Lung microvascular endothelial cell (primary cell): ENCODE measurements at places on chromosomes 12 and 14. TPM values are rescaled to one million over a fixed set of nuclear protein-coding genes. Genes with fewer than 3 reads are reported as not detected.

The SPIC gene
- not detected in 2 replicates for total RNA-seq

The PHC1 gene
- total RNA-seq = 5.9 and 12.1 TPM in 2 replicates

The VRTN gene
- not detected in 2 replicates for total RNA-seq

The MMP19 gene
- total RNA-seq = 0.22 and 0.40 TPM in 2 replicates

The SDSL gene
- total RNA-seq = 3.9 and 4.2 TPM in 2 replicates

The AMN gene
- total RNA-seq = under 0.01 and 0.20 TPM in 2 replicates

The LETMD1 gene
- total RNA-seq = 20.8 and 27.7 TPM in 2 replicates

The C12orf56 gene
- total RNA-seq = not detected in 2 replicates

The CELA1 gene
- not detected in 2 replicates for total RNA-seq

The RTL1 gene
- total RNA-seq = not detected in 2 replicates

The NAV3 gene
- 1.2 and 9.4 TPM in 2 replicates for total RNA-seq

The CPNE8 gene
- 8.7 and 14.3 TPM in 2 replicates for total RNA-seq

The GYS2 gene
- total RNA-seq = not detected in 2 replicates

The SRRM4 gene
- not detected in 2 replicates for total RNA-seq

The PTPRB gene
- total RNA-seq = 83.7 and 112 TPM in 2 replicates

DNA sequence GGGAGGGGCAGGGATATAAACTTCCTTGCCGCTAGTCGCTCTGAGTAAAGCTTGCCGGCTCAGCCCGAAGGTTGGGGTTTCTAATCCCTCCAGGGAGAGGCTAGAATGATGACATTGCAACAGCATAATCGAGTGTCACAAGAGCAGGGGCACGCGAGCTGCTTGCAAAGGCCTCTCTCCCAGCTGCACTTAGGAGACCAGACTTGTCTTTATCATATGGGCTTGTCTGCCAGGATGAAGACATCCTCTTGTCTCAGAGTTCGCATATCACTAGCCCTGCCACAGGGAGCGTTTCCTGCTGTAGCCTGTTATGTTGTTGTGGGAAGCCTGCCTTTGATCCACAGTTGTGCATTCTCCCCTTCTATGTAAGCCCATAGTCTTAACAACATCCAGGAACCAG, 180.0 kb downstream of the ESR2 start:
- no peak for DNase-seq

GRCh38 chr14:64761441-64762043, 57.3 kb downstream of the PLEKHG3 start:
- no peak for DNase-seq

DNA sequence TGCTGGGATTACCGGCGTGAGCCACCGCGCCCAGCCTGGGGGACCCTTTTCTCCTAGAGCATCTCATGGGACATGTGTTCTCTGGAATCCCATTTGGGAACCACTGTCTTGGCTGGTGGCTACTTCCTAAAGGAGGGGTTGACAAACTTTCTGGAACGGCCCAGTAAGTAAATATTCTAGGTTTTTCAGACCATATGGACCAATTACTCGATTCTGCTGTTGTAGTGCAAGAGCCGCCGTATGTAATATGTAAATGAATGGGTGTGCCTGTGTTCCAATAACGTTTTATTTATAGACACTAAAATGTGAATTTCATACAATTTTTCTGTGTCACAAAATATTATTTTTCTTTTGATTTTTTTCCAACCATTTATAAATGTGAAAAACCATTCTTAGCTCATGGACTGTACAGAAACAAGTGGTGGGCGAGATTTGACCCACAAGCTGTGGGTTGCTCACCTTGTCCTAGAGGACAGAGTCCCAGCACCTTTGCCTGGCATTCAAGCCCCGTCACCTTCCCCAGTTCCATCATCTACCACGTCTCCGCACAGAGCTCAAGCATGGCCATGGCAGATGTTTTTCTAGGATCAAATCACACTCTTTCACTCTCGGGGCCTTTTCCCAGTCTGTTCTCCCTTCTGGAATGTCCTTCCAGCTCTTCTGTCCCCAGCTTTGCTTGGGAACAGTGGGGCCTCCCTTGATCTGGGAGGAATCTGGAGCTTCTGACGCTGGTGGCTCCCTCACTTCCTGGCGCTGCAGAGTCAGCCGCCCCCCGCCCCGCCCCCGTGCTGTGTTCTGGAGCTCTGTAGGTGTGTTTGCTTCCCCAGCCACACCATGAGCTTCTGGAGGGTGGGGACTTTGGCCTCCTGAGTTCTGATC, 17.9 kb upstream of the RCOR1 start:
- DNase-seq = no peak

DNA sequence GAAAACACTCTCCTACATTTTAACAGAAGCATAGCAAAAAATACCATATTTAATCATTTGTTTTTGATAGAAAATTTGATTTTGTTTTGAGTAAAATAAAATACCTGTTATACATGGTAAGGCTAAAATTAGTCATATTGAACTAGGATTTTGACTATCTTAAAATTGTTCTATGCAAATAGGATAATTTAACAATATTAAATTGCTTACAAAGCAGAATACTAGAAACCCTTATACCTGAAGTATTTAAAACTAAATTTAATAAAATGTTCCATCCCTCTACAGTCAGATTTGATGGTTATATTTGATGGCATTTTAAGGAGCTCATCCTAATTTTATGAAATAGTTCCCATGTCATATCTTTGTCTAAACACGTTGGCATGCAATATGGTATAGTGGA, 323.2 kb downstream of the GPHN start:
- no peak for DNase-seq

GRCh38 chr12:124457287-124458219, 109.9 kb downstream of the NCOR2 start:
- peak; percentile 38 for DNase-seq

GRCh38 chr14:100375266-100375962, 52.3 kb downstream of the SLC25A47 start:
- DNase-seq = peak; percentile 98

- peak; percentile 93 for DNase-seq
Measured at GRCh38 chr12:68497702-68498101, 113.0 kb upstream of the RAP1B start.

- DNase-seq = no peak
Measured at GRCh38 chr12:82963956-82964355, 277.2 kb downstream of the TMTC2 start.

DNA sequence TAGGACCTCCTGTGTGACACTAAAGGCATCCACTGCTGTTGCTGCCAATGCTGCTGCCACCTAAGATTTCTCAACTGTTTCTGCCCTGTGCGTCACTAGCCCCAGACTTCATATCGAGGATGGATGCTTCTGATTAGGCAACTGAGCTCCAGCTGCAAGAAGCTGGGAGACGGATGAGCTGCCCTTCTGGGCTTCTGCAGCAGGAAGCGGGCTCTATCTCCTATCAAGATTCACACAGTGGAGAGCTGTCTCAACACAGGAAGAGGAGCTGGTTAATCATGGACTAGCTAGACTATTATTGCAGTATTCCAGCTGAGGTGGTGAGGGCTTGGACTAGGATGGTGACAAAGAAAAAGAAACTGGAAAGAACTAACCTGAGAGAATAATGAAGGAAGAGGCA, 59.2 kb upstream of the PELI2 start:
- no peak for DNase-seq

DNA sequence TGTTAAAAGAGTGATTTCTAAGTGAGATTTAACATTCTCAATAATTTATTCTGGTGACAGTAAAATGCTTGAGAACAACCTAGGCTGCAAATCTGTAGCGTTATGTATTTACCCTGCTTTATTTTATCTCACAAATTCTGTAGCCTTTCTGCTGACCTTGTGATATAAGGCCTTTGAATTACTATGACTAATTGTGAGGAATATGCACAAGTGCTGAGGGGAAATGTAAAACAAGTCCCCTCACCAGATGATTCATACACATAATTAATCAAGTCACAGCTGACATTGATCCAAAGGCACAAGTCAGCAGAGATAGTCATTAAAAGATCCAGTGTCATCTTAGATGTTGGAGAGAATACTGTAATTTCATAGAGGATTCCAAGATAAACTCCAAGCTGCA, 992.7 kb upstream of the USP15 start:
- no peak for DNase-seq

GRCh38 chr12:12945591-12945990, 6.4 kb downstream of the GPRC5D start:
- DNase-seq = no peak

DNA sequence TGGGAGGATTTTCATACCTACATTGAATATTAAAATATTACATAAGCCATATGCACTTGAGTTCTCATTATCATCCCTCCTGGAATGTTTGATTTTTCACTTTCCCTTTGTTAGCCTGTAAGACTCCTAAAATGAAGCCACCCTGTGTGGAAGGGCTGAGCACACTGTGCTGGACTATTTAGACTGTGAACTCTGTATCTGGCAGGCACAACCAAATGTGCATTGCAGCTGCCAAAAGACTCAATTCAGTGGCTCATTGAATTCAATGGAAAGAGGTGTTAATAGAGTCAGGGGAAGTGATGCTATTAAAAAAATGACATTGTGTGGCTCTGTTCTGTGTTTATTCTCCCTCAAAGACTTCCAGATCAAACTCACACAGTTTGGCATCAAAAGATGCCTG, 111.1 kb downstream of the SMOC1 start:
- DNase-seq = peak; percentile 12

- DNase-seq = peak; percentile 28
Measured at GRCh38 chr14:69354383-69355153, 43.5 kb downstream of the ERH start.

DNA sequence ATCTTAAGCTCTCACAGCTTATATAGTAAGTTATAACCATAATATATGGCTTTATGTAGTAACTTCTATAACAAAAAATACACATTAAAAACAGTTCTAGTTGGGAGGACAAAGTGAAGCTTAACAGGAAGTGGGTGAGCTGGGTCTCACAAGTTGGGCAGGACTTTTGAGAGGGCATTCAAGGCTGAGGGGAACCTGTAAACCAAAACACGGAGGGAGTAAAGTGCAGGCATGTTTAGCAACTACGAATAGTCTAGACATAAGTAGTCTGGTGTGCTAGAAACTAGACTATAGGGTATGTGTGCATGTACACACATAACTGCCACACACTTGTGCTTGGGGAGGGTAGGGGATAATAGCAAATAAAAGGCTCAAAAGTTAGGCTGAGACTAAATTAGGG, 14.2 kb upstream of the NEK9 start:
- DNase-seq = no peak

DNA sequence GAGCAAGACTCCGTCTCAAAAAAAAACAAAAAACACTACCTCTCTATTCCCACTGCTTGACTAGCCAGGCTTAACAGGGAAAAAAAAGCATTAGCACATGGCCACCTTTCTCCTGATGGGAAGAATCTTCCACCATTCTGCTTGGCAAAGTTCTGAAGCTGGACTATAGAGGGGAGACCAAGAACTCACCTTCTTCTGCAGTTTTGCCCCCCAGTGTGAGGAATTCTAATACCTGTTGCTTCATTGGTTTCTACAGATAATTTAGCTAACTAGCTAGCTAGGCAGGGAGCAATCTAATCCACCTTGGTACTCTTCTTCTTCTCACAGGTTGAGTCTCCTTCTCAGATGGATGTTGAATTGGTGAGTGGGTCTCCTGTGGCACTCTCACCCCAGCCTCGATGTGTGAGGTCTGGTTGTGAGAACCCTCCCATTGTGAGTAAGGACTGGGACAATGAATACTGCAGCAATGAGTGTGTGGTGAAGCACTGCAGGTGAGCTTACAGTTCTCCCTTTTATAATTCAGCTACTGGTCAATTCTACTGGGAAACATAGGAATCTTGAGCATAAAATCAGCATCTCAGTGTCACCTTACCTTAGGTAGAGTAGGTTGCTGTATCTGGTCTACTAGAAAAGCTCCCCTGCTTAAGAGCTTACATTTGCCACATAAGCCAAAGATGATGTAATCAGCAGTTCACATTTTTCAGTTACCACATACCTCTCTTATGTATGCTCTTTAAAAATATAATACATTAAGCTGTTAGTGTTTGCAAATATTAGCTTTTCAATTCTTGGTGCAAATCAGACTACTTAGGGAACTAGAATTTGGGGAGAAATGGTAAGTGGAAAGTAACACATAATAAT, 16.0 kb downstream of the METTL3 start:
- DNase-seq = no peak

GRCh38 chr12:84696908-84697540, 215.6 kb downstream of the SLC6A15 start:
- no peak for DNase-seq

GRCh38 chr14:99073431-99073830, 198.6 kb downstream of the BCL11B start:
- no peak for DNase-seq

- no peak for DNase-seq
Measured at GRCh38 chr14:29351996-29352705, 575.5 kb downstream of the PRKD1 start.

DNA sequence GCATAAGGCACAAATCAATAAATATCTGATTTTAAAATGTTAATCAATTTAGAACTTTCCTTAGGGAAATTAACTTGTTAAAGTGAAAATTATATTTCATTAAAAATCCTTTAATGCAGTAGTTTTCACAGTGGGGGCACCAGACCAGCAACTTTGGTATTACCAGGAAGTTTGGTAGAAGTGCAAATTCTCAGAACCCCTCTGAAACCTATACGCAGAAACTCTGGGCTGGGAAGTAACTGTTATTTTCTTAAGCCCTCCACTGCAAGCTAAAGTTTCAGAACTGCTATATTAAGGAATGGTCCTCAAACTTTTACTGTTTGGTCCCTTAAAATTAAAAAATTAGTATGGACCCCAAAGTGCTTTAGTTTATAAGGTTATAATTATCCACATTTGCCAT, 35.7 kb downstream of the GNPTAB start:
- DNase-seq = no peak

GRCh38 chr12:20490213-20490612, 121.9 kb downstream of the PDE3A start:
- no peak for DNase-seq

- no peak for DNase-seq
Measured at GRCh38 chr12:95411466-95411865, 62.5 kb upstream of the METAP2 start.

DNA sequence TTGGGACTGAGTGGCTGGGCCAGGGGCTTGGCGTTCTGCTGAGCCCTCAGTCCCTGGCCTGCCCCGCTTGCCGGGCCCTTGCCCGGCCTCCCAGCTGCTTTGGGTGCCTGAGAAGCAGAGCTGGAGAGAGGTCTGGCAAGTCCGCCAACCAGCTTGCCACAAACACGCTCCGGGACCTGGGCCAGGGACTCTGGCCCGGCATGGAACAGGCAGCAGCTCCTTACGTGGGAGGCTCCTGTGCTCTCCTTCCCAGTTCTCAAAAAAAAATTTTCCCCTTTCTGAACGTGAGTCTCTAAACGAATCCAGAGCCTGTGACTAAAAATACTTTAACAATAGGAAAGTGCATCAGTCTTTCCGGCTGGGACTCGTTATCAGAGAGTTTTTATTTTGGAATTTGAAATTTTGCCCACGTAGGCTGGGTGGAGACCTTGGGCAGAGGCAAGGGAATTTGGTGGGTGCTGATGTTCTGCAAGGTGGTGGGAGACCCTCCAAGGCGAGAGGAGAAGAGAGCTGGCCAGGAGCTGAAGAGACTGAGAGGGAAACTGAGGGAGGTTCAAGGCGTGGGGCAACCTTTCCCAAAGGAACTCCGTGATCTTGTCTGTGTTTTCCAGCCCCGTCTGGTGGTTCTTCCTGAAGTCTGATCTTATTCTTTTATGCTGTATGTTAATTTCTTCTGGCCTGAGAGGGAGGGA, 6.8 kb upstream of the NR4A1 start:
- peak; percentile 78 for DNase-seq

GRCh38 chr14:44620121-44621019, 113.3 kb upstream of the FSCB start:
- no peak for DNase-seq

- DNase-seq = no peak
Measured at GRCh38 chr14:39181026-39181692, 6.1 kb downstream of the PNN start.
